HCT116 (cell line): ENCODE measurements at places on chromosomes 16 and 17. TPM values are rescaled to one million over a fixed set of nuclear protein-coding genes. Genes with fewer than 3 reads are reported as not detected.

DNA sequence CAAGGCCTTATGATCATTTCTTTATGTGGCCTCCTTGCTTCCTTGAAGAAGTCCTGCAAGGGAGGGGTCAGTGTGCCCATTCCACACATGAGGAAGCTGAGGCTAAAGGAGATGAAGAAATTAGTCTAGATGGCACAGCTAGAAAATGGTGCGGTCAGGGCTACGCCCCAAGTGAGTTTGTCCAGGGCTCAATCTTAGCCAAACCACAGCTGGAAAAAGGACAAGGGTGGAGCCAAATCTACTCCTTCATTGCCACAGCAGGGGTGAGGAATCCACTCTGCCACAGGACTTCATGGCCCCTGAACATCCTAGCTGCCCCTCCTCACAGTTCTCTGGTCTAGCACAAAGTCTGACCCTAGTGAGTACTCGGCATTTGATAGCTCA, 16.2 kb downstream of the BEAN1 start:
- no peak for DNase-seq
- H3K4me3 ChIP-seq, result no peak overlapping the region
- no peaks in the 10 kb centered on the region for H3K36me3 ChIP-seq
- H3K4me1 ChIP-seq, result no peaks in the 10 kb centered on the region

DNA sequence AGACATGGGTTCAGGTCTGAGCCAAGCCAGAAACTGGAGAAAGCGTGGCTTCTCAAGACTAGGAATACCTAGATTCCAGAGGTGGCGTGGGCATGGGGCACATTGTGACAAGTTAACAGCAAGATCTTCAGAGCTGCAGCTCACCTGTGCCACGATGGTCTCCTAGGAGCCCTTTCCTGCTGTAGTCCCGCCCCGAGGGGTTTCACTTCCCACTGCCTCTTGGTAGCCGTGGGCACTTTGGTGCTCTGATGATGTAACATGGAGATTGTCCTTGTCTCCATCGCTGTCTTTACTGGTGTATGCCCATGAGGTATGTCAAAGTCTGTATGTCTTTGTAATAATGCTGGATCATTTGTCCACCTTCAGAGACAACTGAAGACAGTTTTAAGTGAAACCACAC, 89.7 kb downstream of the WWOX start:
- H3K36me3 ChIP-seq, result no peaks in the 10 kb centered on the region
- H3K27me3 ChIP-seq, result no peaks in the 10 kb centered on the region
- H3K27ac ChIP-seq, result no peak overlapping the region

DNA sequence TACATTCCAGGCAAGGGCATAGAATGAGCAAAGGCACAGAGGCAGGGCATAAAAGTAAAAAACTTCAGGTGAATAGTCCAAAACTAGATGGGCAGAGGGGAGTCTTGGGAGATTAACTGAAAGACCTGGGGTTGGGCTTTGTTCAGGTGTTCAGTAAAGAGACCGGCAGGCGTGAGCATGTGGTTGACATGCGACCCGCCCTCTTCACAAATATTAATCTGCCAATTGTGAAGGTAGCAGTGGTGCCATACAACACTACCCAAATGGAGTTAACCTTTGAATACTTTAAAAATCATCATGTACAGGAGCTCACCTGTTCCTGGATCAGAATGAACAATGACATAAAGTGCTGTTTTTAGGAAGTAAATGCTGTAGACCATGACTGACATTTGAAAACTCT, 225.5 kb downstream of the LGALS9B start:
- H3K27me3 ChIP-seq, result no peaks in the 10 kb centered on the region
- no peak overlapping the region for H3K27ac ChIP-seq
- DNase-seq, result no peak
- H3K4me1 ChIP-seq, result no peaks in the 10 kb centered on the region
- no peak overlapping the region for H3K4me3 ChIP-seq
- no peaks in the 10 kb centered on the region for H3K36me3 ChIP-seq

DNA sequence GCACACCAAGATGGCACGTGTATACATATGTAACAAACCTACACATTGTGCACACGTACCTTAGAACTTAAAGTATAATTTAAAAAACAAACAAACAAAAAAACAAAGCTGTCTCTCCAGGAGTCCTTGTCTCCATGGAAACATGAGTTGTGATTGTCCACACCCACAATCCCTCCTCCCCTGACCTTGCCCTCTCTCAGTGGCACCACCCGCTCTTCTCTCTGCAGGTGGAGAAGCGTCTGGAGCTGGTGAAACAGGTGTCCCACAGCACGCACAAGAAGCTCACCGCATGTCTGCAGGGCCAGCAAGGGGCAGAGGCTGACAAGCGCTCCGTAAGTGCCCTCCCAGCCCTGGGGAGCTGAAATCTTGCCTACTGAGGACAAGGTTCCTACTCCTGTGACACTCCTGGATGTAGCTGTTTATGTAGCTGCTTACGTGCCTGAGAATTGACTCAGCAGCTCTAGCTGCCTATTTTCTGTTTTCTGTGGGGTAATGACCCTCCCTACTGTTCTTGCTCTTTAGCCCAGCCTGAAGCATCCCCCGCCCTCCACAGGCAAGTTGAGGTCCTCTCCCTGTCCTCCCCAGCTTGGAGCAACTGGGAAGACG, 107.0 kb downstream of the ARHGAP44 start:
- H3K4me3 ChIP-seq, result no peak overlapping the region
- no peaks in the 10 kb centered on the region for H3K36me3 ChIP-seq
- H3K27ac ChIP-seq, result no peak overlapping the region

GRCh38 chr17:45294506-45294905, 22.3 kb downstream of the MAP3K14 start:
- H3K4me3 ChIP-seq, result 0 out of 2 replicates have a peak overlapping the region, but pooled peaks have one; percentile 9
- peak overlapping the region; percentile 16; the same call in 1 of the 2 replicates for H3K27ac ChIP-seq
- DNase-seq, result no peak
- H3K36me3 ChIP-seq, result peaks cover 31% of the 10 kb centered on the region; the same call in 1 of the 2 replicates
- H3K4me1 ChIP-seq, result peaks cover 71% of the 10 kb centered on the region

DNA sequence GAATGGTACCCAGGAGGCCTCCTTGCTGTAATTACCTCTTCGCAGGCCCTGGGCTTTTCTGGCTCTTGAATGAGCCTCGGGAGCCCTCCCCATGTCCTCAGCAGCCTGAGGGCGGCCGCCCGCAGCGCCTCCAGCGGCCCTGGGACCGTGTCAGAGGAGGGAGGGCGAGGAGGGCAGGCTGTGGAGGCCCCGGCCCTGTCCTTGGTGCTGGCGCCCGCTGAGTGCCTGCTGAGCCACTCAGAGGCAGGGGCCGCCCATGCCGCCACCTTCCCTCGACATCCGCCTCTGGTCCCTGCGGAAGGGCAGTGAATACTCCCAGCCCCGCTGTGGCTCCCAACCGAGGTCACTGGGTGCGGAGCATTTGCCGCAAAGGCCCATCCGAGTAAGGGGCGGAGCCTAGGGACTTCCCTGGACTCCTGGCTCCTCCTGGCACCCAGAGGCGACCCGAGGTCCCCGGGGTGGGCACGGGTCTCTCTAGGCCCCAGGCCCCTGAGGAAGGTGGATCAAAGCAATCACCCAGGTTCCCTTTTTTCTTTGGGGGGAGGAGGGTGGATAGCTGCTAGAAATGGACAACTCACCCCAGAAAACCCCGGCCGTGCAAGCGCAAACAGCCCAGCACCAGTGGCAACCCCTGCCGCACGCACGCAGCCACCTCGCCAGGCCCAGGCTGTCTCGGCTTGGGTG, 2.8 kb downstream of the RBFOX3 start:
- DNase-seq, result peak; percentile 12
- H3K4me1 ChIP-seq, result no peaks in the 10 kb centered on the region
- no peaks in the 10 kb centered on the region for H3K36me3 ChIP-seq
- peaks cover 29% of the 10 kb centered on the region; the same call in 1 of the 2 replicates for H3K27me3 ChIP-seq
- H3K4me3 ChIP-seq, result no peak overlapping the region
- no peak overlapping the region for H3K27ac ChIP-seq

- peaks cover 61% of the 10 kb centered on the region for H3K4me1 ChIP-seq
- H3K36me3 ChIP-seq, result no peaks in the 10 kb centered on the region
- H3K27ac ChIP-seq, result no peak overlapping the region
- no peak for DNase-seq
Measured at GRCh38 chr17:41657936-41658335, 30.7 kb upstream of the EIF1 start.

GRCh38 chr16:19542138-19542821, 13.2 kb upstream of the VPS35L start:
- H3K36me3 ChIP-seq, result peaks cover 21% of the 10 kb centered on the region
- no peak for DNase-seq

DNA sequence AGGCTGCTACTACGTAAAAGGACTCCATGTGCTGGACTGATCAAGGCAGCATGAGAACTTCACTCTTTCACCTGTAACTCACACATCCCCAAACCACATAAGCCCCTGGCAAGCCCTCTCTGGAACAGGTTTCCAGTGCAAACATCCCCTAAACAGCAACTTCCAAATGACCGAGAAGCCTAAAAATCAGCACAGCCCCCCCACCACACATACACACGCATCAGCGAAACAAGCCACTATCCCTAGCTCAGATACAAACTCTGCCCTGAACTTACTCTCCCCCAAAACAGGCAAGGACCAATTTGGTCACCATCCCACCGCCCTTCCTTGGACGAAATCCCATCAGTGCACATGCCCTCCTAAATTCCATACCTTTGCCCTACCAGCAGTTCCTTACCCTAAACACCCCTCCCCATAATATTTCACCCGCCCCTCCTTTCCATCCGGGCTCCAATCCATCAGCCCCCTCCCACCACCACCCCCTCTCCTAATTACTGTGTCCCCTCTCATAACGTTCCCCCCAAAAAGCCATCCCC, 735 bp downstream of the LSM12 start:
- H3K27ac ChIP-seq, result peak overlapping the region; percentile 93
- no peaks in the 10 kb centered on the region for H3K27me3 ChIP-seq
- H3K4me1 ChIP-seq, result peaks cover 35% of the 10 kb centered on the region
- DNase-seq, result no peak
- peaks cover 32% of the 10 kb centered on the region for H3K36me3 ChIP-seq

- H3K27ac ChIP-seq, result no peak overlapping the region
- no peak for DNase-seq
- no peaks in the 10 kb centered on the region for H3K27me3 ChIP-seq
- H3K4me3 ChIP-seq, result no peak overlapping the region
- H3K4me1 ChIP-seq, result peaks cover 28% of the 10 kb centered on the region
Measured at GRCh38 chr17:14303343-14304221, 2.7 kb downstream of the HS3ST3B1 start.

DNA sequence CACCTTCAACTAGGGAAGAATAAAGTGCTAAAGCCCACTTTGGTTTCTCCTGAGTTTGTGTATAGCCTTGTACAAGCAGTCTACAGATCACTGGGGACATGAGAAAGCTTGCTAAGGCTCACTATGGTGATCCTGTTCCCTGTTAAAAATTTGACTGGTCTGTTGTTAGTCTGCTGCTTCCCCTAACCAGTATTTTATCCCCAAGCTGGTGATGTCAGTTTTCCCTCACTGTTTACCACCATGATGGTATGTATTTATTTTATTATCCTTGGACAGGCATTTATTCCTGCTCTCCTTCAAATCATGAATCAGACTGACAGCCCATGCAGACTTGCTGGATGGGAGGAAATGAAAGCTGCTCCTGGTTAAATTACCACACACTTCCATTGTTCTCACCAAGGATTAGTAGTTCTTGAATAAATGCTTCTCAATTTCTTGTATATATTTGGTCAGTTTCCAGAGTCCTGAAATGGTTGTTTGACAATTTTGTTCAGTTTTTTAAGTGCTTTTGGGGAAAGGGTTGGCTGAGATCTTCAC, 99.6 kb downstream of the CA4 start:
- peaks cover 11% of the 10 kb centered on the region for H3K36me3 ChIP-seq
- no peaks in the 10 kb centered on the region for H3K4me1 ChIP-seq
- no peak overlapping the region for H3K4me3 ChIP-seq
- no peak for DNase-seq

JPT2 gene
- total RNA-seq, result 113 TPM

LGALS9B gene
- 0.20 TPM for total RNA-seq

PRSS33 gene
- total RNA-seq, result not detected

KRT40 gene
- not detected for total RNA-seq

SCNN1B gene
- total RNA-seq, result 0.37 TPM

CORO6 gene
- total RNA-seq, result 8.7 TPM

RASD1 gene
- 0.30 TPM for total RNA-seq
